Activated CD4-positive, alpha-beta T cell treated with anti-CD3 and anti-CD28 coated beads, Interleukin-2, amount 50 U/mL, for 24 hours (primary cell): ENCODE measurements at places on chromosomes 5 and 9.

- peak; percentile 20 for DNase-seq
These were observed 19.0 kb downstream of the TMEM8B start for GRCh38 chr9:35847792-35848572.

GRCh38 chr5:179204572-179204971 is 140.7 kb downstream of the ADAMTS2 start:
- DNase-seq, result no peak

- no peak for DNase-seq
These were observed 627.4 kb downstream of the TLR4 start for GRCh38 chr9:118331622-118332045.

DNA sequence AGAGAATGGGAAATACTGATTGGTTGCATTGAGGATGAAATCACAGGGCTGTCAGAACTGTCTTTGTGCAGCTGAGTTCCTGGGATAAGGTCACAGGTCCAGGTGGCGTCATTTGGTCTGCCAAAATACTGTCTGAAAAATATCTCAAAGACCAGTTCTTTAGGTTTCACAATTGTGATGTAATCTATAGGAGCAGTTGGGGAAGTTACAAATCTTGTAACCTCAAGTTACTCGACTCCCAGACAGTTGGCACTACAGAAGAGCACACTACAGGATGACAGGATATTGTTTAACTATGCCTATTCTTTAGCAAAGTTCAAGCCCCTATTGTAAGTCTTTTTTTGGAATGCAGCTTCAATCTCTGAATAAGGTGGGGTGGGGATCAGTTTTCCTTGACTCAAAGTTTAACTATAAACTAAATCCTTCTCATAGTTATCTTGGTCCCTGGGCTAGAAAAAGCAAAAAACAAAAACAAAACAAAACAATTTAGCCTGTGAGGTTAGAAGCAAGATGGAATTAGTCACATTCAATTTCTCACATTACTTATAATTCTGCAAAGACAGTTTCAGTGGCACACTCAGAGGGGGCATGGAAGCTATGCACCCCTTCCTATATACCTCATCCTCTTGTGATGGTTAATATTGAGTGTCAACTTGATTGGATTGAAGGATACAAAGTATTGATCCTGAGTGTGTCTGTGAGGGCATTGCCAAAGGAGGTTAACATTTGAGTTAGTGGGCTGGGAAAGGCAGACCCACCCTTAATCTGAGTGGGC is 276.0 kb downstream of the AUH start:
- no peak for DNase-seq

- no peak for DNase-seq
These were observed 20.6 kb downstream of the SLC38A9 start for GRCh38 chr5:55691265-55692105.

DNA sequence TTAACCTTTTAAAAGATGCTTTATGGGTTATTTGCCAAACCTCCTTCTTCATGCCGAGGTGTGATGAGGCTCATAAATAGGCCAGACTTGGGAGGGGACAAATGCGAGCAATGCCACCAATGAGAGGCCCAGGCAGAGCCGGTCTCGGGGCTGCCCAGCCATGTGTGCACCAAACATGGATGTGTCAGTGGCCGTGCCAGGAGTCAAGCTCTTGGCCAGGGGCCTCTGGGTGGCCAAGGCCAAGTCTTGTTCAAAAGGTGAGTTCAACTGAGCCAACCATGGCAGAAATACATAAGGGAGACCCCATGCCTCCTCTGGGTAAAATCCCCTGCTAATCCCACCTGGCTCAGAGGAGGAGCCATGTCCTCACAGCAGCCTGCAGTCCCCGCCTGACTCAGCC is 10.9 kb upstream of the LCN15 start:
- no peak for DNase-seq

GRCh38 chr9:136981588-136982231 is 1.1 kb upstream of the LCNL1 start:
- DNase-seq, result no peak

DNA sequence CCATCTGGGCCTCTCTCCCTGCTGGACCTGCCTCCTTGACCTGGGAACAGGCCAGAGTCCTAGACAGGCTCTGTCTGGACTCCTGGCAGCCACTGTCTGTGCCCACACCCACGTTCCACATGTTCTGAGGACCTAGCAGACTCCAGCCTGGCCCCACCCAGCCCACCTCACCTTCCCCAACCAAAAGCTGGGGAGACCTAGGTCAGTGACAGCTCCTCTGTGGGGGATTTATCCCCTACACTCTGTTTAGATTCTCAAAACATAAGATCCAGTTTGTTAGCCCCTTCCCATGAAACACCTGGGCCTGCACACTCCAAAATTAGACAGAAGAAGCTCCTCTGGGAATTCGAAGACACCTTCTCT is 59.8 kb upstream of the ADAMTS2 start:
- DNase-seq, result no peak

DNA sequence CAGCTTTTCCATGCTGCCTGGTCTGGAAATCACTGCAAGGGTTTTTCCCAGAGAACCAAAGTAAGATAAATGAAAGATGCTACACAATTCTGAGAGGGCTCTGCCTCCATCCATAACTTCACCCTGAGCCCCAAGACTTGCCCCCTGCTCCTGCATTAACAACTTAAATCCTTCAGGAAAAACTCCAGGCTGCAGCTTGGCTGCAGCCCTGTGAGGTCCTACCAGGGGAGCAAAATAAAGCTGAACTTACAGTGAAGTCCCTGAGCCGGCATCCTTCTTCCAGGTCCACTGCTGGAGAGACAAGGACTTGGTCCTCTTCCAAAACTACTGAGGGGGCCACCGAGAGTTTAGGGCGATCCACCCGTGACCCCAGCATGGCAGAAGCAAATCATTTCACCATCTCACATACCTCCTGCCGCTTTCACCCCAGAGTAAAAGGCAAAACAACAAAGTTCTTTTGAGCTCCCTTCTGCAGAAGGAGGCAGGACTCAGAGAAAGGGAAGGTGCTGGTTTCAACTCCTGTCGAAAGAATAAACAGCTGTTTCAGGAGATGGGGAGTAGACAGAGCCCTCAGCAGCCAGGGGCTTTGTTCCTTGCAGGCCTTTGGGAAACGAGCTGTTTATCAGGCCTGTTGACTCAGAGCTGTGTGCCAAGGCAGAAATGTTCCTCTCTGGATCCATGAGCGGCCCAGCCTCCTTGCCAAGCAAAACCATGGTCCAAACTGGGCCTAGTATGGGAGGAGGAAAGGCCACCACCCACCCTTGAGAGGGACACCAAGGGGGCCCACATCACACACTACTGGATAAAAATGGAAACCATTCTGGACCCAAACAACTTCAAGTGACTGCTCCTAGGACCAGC is 20.6 kb downstream of the GGTA1 start:
- DNase-seq, result no peak
